ENCODE measurements at places on chromosomes 1 and 21.

GRCh38 chr1:232250838-232251237 is 379.1 kb downstream of the SIPA1L2 start:
- no peak for DNase-seq
- no peaks in the 10 kb centered on the region for H3K36me3 ChIP-seq
- no peak overlapping the region for H3K4me3 ChIP-seq
- no peaks in the 10 kb centered on the region for H3K4me1 ChIP-seq

- H3K4me3 ChIP-seq = no peak overlapping the region
- peaks cover 7% of the 10 kb centered on the region for H3K4me1 ChIP-seq
- peaks cover 10% of the 10 kb centered on the region for H3K36me3 ChIP-seq
- H3K27ac ChIP-seq = no peak overlapping the region
- H3K27me3 ChIP-seq = no peaks in the 10 kb centered on the region
Measured at GRCh38 chr21:36914244-36915013, 52.0 kb downstream of the HLCS start.

- no peak overlapping the region for H3K27ac ChIP-seq
- no peak overlapping the region for H3K4me3 ChIP-seq
- H3K4me1 ChIP-seq = no peaks in the 10 kb centered on the region
- H3K36me3 ChIP-seq = no peaks in the 10 kb centered on the region
- no peak for DNase-seq
Measured at GRCh38 chr1:24119489-24119858, 7.5 kb upstream of the MYOM3 start.

- no peak overlapping the region for H3K4me3 ChIP-seq
- no peaks in the 10 kb centered on the region for H3K36me3 ChIP-seq
- no peaks in the 10 kb centered on the region for H3K4me1 ChIP-seq
- no peak for DNase-seq
Measured at GRCh38 chr21:46188226-46189212, 4.3 kb upstream of the SPATC1L start.

DNA sequence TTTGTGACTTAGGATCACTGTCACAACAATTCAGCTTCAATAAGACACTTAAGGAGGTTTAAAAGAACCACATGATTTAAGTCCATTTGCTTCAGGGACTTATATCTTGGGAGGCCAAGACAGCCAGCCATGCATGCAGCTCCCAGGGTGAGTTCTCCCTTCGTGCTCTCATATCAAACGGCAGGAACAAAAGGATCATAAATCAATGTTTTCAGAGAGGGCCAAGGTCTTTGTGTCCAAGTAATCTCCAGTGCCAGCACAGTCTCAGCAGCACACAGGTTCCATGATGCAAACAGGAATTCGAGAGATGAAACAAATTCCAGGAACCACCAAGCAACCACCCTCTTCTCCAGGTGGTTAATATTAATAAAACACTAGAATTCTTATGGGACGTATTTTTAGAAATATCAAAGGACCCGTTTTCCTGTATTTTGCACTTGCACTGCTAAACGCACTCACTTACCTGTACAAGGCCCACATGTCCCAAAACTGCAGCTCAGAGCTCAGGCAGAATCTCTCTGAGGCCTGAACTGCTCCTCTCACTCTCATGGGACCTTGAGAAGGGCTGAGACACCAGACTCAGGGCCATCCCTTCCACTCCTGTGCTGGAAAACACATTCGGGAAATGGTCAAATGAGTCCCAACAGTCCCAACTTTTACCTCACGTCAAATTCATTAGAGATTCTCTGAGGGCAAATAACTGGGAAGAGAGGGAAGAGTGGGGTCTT is 100.0 kb upstream of the RAB4A start:
- no peaks in the 10 kb centered on the region for H3K36me3 ChIP-seq
- H3K4me3 ChIP-seq = no peak overlapping the region
- peaks cover 11% of the 10 kb centered on the region for H3K27me3 ChIP-seq
- no peak for DNase-seq
- H3K27ac ChIP-seq = no peak overlapping the region
- no peaks in the 10 kb centered on the region for H3K4me1 ChIP-seq

DNA sequence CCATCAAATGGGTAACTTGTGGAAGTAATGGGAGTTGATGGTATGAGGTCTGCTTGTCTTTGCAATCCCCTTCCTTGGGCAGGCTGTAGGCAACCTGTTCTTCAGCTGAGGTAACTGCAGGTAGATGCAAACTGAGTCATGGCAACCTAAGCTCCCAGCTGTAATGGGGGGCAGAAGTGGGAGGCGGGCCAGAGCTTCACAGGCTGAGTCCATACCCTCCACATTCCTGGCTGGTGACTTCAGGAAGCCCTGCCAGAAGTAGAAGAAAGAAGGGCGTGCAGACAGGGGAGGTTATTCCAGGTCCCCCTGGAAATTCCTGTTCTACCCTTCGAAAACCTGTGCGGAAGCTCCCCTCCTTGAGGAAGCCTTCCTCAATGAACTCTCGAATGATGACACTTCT is 44.9 kb downstream of the ARHGEF11 start:
- no peak overlapping the region for H3K27ac ChIP-seq
- DNase-seq = no peak
- H3K27me3 ChIP-seq = peaks cover 13% of the 10 kb centered on the region
- no peaks in the 10 kb centered on the region for H3K4me1 ChIP-seq
- no peaks in the 10 kb centered on the region for H3K36me3 ChIP-seq

GRCh38 chr1:88670462-88670861 is 13.6 kb upstream of the PKN2 start:
- H3K27me3 ChIP-seq = no peaks in the 10 kb centered on the region
- H3K36me3 ChIP-seq = no peaks in the 10 kb centered on the region
- H3K4me1 ChIP-seq = no peaks in the 10 kb centered on the region
- no peak overlapping the region for H3K4me3 ChIP-seq
- no peak overlapping the region for H3K27ac ChIP-seq

- no peak for DNase-seq
- peaks cover under 1% of the 10 kb centered on the region for H3K27me3 ChIP-seq
- H3K4me1 ChIP-seq = peaks cover 7% of the 10 kb centered on the region
- no peak overlapping the region for H3K4me3 ChIP-seq
- no peaks in the 10 kb centered on the region for H3K36me3 ChIP-seq
Measured at GRCh38 chr1:88658419-88658818, 25.7 kb upstream of the PKN2 start.

GRCh38 chr1:230753191-230753585 is 6.0 kb downstream of the CAPN9 start:
- peaks cover 15% of the 10 kb centered on the region for H3K27me3 ChIP-seq
- H3K27ac ChIP-seq = no peak overlapping the region
- H3K4me3 ChIP-seq = no peak overlapping the region

DNA sequence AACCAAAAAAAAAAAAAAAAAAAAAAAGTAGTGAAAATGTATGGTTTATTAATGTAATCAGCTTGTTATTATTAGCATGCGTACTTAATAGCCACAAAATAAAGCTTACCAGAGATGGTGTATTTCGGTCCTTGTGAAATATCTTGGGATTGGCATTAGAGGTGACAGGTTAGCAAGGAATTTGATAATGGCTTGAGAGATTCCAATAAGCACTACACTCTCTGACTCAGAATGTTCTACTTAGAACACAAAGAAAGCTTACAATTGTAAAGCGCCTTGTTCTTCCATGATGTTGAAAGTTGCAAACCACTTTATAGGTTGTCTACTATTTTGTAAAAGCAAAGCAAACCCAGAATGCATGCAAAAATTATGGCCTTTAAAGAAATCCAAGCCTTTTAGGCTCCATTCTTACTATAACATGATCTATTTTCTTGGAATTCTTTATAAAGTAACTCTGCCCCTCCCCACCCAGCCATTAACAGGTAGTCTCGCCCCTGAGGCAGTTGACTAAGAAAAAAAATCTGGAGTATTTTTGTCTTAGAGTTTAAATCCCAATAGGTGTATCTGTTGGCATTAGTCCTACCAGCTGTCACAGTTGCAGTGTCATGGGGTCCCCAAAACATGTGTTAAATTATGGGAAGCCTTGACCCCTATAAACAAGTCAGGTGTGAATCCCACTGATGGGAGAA is 129.2 kb downstream of the DHRS3 start:
- peaks cover 25% of the 10 kb centered on the region for H3K36me3 ChIP-seq
- H3K27me3 ChIP-seq = no peaks in the 10 kb centered on the region
- H3K4me1 ChIP-seq = no peaks in the 10 kb centered on the region
- no peak overlapping the region for H3K27ac ChIP-seq
- DNase-seq = no peak

DNA sequence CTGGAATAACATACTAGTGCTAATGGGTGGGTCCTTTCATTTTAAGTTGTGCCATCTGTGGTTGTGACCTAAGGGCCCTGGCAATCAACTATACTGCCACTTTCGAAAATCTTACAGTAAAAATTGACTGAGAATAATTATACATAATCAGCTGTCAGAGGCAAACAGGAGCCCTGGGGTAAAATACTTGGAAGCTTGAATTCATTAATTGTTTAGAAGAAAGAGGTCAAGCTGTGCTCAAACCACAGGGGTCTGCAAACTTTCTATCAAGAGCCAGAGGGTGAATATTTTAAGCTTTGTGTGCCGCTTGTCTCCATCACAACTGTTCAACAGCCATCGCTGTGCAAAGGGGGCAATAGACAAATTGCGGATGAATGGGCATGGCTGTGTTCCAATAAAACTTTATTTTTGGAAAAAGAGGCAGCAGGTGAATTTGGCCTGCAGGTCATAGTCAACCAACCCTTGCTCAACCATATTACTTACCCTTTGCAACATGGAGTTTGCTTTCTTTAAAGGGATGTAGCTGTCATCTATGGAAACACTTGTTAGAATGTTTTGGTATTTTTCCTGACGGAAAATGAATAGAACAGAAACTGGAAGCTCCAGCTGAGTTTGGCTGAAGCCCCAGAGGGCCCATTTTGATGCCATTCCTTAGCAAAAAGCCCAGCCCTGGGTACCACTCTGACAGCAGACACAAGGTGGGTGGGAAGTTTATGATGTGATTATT is 35.7 kb upstream of the USP1 start:
- no peak overlapping the region for H3K27ac ChIP-seq
- H3K36me3 ChIP-seq = no peaks in the 10 kb centered on the region
- H3K4me1 ChIP-seq = no peaks in the 10 kb centered on the region
- peaks cover 2% of the 10 kb centered on the region for H3K27me3 ChIP-seq
- no peak for DNase-seq
- H3K4me3 ChIP-seq = no peak overlapping the region

GRCh38 chr1:11180342-11180744 is 8.8 kb upstream of the ANGPTL7 start:
- H3K4me3 ChIP-seq = no peak overlapping the region
- DNase-seq = no peak
- no peaks in the 10 kb centered on the region for H3K4me1 ChIP-seq
- peaks cover 19% of the 10 kb centered on the region for H3K36me3 ChIP-seq
- no peak overlapping the region for H3K27ac ChIP-seq

- peaks cover 7% of the 10 kb centered on the region for H3K36me3 ChIP-seq
- peak overlapping the region; percentile 97 for H3K27ac ChIP-seq
- H3K4me3 ChIP-seq = peak overlapping the region; percentile 39
- DNase-seq = no peak
Measured at GRCh38 chr1:219088778-219089557, 84.7 kb upstream of the LYPLAL1 start.

- no peak for DNase-seq
- no peak overlapping the region for H3K27ac ChIP-seq
- H3K4me1 ChIP-seq = peaks cover 22% of the 10 kb centered on the region
- no peak overlapping the region for H3K4me3 ChIP-seq
- H3K27me3 ChIP-seq = peaks cover 9% of the 10 kb centered on the region
- H3K36me3 ChIP-seq = no peaks in the 10 kb centered on the region
Measured at GRCh38 chr1:12621346-12622335, 3.6 kb upstream of the DHRS3 start.

- DNase-seq = peak; percentile 35
- H3K27me3 ChIP-seq = no peaks in the 10 kb centered on the region
- peak overlapping the region; percentile 89 for H3K27ac ChIP-seq
- H3K4me3 ChIP-seq = peak overlapping the region; percentile 84
- H3K4me1 ChIP-seq = peaks cover 18% of the 10 kb centered on the region
Measured at GRCh38 chr1:161013488-161014230, 7.3 kb downstream of the F11R start.

- peaks cover 2% of the 10 kb centered on the region for H3K36me3 ChIP-seq
- no peaks in the 10 kb centered on the region for H3K27me3 ChIP-seq
- H3K4me3 ChIP-seq = no peak overlapping the region
- no peak overlapping the region for H3K27ac ChIP-seq
- DNase-seq = no peak
- peaks cover 20% of the 10 kb centered on the region for H3K4me1 ChIP-seq
Measured at GRCh38 chr1:198574325-198574724, 33.8 kb upstream of the ATP6V1G3 start.

GRCh38 chr21:36718951-36719501 is 20.1 kb downstream of the SIM2 start:
- H3K36me3 ChIP-seq = no peaks in the 10 kb centered on the region
- no peak for DNase-seq
- H3K4me1 ChIP-seq = no peaks in the 10 kb centered on the region
- no peak overlapping the region for H3K4me3 ChIP-seq

DNA sequence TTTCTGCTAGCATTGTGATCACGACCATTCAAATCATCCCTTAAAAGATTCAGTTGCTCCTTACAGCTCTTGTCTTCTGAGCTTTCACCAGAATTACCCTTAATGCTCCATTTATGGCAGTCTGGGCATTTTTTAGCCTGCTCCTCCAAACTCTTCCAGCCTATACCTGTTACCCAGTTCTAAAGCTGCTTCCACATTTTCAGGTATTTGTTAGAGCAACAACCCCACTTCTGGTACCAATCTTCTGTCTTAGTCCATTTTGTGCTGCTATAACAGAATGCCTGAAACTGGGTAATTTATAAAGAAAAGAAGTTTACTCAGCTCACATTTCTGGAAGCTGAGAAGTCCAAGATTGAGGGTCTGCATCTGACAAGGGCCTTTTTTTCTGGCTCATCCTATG is 17.2 kb downstream of the MYBPH start:
- DNase-seq = no peak
- no peaks in the 10 kb centered on the region for H3K4me1 ChIP-seq
- H3K36me3 ChIP-seq = no peaks in the 10 kb centered on the region
- no peak overlapping the region for H3K4me3 ChIP-seq
- peaks cover 21% of the 10 kb centered on the region for H3K27me3 ChIP-seq
- H3K27ac ChIP-seq = no peak overlapping the region

DNA sequence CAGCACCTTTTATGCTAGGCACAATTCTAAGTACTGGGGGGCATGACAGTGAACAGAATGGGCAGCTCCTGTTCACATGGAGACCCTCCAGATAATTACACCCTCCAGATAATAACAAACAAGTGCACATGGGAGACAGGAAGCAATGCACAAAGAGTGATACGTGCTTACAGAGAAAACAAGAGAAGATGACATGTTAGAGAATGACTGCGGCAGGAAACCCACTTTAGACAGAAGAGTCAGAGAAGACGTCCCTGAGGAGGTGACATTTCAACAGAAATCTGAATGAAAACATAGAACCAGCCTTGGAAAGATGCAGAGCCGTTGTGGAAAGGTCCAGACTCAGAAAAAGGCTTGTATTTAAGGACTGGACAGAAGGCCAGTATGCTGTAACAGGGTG is 54.7 kb upstream of the ARTN start:
- H3K27me3 ChIP-seq = no peaks in the 10 kb centered on the region
- no peaks in the 10 kb centered on the region for H3K4me1 ChIP-seq
- no peak overlapping the region for H3K4me3 ChIP-seq
- H3K27ac ChIP-seq = no peak overlapping the region

DNA sequence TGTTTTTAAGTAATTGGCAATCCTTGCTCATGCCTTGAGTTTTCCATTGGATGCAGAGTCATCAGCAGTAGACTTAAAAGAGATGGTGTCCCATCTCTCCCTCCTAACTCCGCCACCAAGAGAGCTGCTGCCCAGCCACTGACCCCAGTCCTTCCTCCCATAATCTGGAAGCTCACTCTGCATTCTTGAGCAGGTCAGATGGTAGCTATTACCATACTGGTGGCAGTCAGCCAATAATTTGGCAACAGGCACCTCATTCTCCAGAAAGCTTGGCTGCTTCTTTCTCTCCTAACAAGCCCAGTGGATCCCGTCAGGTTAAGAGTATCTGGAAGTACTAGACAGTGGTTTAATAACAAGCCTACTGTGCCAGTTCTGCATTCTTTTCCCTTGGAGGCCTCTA is 272.1 kb downstream of the ZNF648 start:
- no peak overlapping the region for H3K27ac ChIP-seq
- no peaks in the 10 kb centered on the region for H3K36me3 ChIP-seq
- H3K4me3 ChIP-seq = no peak overlapping the region
- DNase-seq = no peak
- H3K4me1 ChIP-seq = no peaks in the 10 kb centered on the region

Data from memory B cell (primary cell).